ENCODE measurements at places on chromosomes 4 and X. TPM values are rescaled to one million over a fixed set of nuclear protein-coding genes. Genes with fewer than 3 reads are reported as not detected.

ANTXR2 gene
- 161 TPM for total RNA-seq

HERC5 gene
- total RNA-seq, result 18.7 TPM

SMIM10 gene
- total RNA-seq, result 0.17 TPM

TAF7L gene
- not detected for total RNA-seq

HMGB3 gene
- total RNA-seq, result 140 TPM

PCDH10 gene
- not detected for total RNA-seq

CNOT6L gene
- 17.1 TPM for total RNA-seq

EGF gene
- 0.60 TPM for total RNA-seq

MAGEB2 gene
- total RNA-seq, result not detected

CSAG2 gene
- total RNA-seq, result not detected

TGIF2LX gene
- not detected for total RNA-seq

ALAS2 gene
- total RNA-seq, result not detected

UGT8 gene
- 0.18 TPM for total RNA-seq

TMEM31 gene
- total RNA-seq, result not detected

MAGED4B gene
- 8.8 TPM for total RNA-seq

PROM1 gene
- total RNA-seq, result not detected

NUDT10 gene
- total RNA-seq, result 0.75 TPM

ERCC6L gene
- total RNA-seq, result 15.1 TPM

All from foreskin keratinocyte (primary cell).